Hepatocyte (in vitro differentiated cells): ENCODE measurements at places on chromosomes 2 and 18. TPM values are rescaled to one million over a fixed set of nuclear protein-coding genes. Genes with fewer than 3 reads are reported as not detected.

DNA sequence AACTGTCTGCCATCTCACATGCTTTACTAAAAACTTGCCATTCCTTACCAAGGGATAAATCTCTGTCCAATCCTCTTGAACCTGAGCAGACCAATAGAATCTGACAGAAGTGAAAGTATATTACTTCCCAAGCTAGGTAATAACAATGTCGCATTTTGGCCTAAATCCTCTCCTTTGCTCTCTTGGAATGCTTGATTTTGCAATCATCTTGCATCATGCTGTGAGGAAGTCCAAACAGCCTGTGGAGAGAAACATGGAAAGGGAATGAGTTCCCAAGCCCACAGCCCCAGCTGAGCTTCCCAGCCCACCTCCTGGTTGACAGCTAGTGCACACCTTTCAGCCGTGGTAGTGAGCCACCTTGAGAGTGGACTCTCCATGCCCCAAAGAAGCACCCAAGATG, 540.6 kb downstream of the STK39 start:
- no peak for DNase-seq

Gene LOXHD1
- not detected in 2 replicates for polyA plus RNA-seq

GRCh38 chr18:9944805-9945204, 31.0 kb downstream of the VAPA start:
- no peak for DNase-seq

Gene FSHR
- polyA plus RNA-seq: 0.40 and 1.2 TPM in 2 replicates

Gene PLB1
- 19.7 and 20.5 TPM in 2 replicates for polyA plus RNA-seq

DNA sequence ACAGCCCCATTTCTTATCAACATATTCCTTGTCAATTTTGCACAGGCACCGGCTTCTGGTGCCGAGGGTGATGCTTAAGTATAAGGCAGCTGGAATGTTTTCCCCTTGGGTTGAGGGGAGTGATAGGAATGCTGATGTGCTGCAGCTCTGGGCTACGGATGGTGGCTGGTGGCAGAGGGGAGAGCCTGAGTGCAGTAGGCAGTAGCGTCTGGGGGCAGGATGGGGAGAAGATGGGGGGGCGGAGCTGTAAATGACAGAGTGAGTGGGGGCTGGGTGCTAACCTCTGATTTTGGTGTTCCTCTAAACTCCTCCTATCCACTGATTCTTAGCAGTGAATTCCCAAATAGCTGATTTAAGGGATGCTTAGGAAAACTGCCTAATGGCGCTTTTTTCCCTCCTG, 20.7 kb downstream of the TMEM178A start:
- DNase-seq: no peak

DNA sequence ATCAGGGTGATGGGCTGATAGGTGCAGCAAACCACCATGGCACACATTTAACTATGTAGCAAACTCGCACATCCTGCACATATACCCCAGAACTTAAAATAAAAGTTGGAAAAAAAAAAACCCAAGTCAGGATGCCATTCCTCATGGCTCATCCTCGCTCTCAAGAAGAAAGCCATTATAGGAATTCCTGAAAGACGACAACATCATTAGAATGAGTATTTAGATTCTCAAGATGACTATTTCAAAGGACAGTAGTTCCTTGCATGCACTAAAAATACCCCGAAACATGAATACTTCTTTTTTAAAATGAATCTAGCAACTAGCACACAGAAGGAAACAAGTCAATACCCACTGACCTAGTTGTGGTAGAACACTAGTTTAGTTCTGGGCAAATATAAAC, 285.8 kb upstream of the REV1 start:
- no peak for DNase-seq

Gene NEB
- 0.75 and 3.4 TPM in 2 replicates for polyA plus RNA-seq

Gene ATOH8
- polyA plus RNA-seq: 1.3 and 2.1 TPM in 2 replicates

Gene SCN3A
- polyA plus RNA-seq: 2.4 and 3.0 TPM in 2 replicates

Gene UGT1A3
- not detected in 2 replicates for polyA plus RNA-seq

Gene RND3
- polyA plus RNA-seq: 110 and 118 TPM in 2 replicates

Gene UCN
- polyA plus RNA-seq: 1.0 and 2.6 TPM in 2 replicates

Gene SFT2D3
- polyA plus RNA-seq: 1.6 TPM in 1 of 2 replicates, not detected in the other

Gene CKAP2L
- polyA plus RNA-seq: 5.0 and 7.2 TPM in 2 replicates

Gene GRHL1
- polyA plus RNA-seq: 4.0 and 9.5 TPM in 2 replicates

GRCh38 chr18:60040971-60041370, 141.2 kb downstream of the PMAIP1 start:
- DNase-seq: no peak

Gene FHL2
- 18.8 and 22.3 TPM in 2 replicates for polyA plus RNA-seq

- no peak for DNase-seq
These were observed 108.1 kb downstream of the MYT1L start for GRCh38 chr2:2222931-2223330.

- DNase-seq: peak; percentile 10
These were observed 112.9 kb downstream of the THADA start for GRCh38 chr2:43482961-43483360.

- no peak for DNase-seq
These were observed 90.6 kb upstream of the FAM124B start for GRCh38 chr2:224492531-224492930.

GRCh38 chr18:74251297-74252038, 40.3 kb downstream of the CYB5A start:
- peak; percentile 46 for DNase-seq

DNA sequence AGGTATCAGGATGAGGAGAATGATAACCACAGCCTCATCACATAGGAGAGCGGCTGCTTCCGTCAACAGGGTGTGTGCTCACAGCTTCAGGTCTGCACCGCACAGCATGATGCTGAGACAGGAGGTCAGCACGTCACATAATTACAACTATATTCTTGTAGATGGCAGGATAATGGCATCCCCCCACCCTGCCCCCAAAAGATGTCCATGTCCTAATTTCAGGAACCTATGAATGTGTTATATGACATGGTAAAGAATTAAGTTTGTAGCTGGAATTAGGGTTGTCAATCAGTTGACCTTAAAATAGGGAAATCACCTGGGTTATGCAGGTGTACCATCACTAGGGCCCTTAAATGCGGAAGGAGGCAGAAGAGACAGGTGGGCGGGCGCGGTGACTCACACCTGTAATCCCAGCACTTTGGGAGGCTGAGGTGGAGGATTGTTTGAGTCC, 73.9 kb downstream of the ARL4C start:
- no peak for DNase-seq

GRCh38 chr2:171347591-171348032, 86.2 kb downstream of the METTL8 start:
- DNase-seq: peak; percentile 9

DNA sequence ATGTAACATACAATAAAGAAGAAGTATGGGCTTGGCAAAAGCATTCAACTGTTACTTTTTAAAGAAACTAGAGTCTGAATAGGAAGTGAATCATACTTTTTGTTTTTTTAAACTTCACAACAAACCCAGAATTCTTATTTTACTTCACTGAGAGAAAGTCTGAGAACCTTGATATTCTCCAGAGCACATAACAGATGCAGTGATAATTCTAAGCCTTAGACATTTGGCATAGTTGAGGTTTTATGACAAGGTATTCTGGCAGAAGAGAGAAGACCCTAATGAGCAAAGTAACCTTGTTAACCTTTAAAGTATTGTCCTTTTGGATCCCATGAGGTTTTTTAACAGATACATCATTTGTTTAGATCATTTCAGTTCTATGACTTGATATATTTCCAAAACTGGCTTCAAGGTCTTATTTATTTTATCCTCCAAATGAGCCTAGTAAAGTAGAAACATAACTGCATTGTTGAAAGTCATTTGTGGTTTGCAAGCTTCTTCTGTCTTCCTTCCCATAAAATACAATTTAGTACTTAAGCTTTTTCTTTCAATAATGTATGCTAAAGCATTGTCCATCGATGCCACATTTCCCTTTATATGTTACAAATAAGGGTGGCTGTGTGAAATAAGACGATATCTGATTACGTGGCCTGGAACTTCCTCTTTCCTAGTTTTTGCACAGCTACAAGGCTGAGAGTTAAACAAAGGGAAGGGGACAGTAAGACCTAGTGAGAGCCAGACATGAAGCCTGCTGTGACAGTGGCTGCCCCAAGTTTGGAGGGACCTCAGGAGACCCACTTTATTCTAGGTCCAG, 86.1 kb upstream of the ITPRID2 start:
- DNase-seq: no peak

Gene CDH20
- 0.90 and 1.3 TPM in 2 replicates for polyA plus RNA-seq

- peak; percentile 56 for DNase-seq
These were observed 664 bp downstream of the CAMKMT start for GRCh38 chr2:44362207-44363015.

Gene PSD4
- polyA plus RNA-seq: 11.5 and 15.1 TPM in 2 replicates

- DNase-seq: no peak
These were observed 42.7 kb upstream of the TAF1B start for GRCh38 chr2:9800639-9800974.

DNA sequence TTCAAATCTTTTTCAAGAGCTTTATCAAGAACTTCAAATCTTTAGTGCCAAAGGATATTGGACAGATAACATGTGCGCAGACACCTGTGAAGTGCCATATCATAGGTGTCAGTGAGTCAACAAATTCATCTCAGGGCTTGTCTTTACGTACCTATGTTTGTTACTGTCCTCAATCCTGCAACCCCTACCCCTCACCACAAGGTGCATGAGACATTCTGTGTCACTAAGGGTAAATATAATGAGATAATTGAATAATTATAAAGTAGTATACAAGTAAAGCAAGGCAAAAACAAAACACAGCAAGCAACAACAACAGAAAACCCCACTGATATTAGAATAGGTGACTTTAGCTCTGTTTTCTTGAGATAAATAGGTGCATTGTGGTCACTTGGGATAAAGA, 1495.8 kb upstream of the TMEFF2 start:
- no peak for DNase-seq

Gene PDE6D
- 23.3 and 26.3 TPM in 2 replicates for polyA plus RNA-seq

GRCh38 chr18:5413447-5413846, 117.9 kb upstream of the ZBTB14 start:
- DNase-seq: no peak

DNA sequence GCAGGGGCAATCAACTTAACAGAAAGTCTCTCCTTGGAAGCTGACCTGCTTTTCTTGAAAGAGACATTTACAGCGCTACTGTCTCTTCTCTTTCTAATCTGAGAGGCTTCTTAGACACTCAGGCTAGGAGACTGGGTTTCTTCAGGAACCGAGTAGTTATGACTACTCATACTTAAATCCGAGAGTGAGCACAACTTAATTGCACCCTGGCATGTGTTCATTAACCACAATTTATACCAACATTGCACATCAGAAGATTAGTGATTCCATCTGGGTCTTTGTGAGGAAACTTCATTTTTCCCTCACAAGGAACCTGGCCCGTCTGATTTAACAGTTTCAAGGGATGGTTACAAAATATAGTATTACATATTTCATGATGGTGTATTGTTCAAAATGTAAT, 176.9 kb downstream of the UBE2E3 start:
- no peak for DNase-seq

Gene TWIST2
- 11.3 and 13.5 TPM in 2 replicates for polyA plus RNA-seq

- DNase-seq: no peak
These were observed 204.9 kb downstream of the PTGR3 start for GRCh38 chr18:75003764-75004690.
